ENCODE measurements at places on chromosomes 12 and 14.

DNA sequence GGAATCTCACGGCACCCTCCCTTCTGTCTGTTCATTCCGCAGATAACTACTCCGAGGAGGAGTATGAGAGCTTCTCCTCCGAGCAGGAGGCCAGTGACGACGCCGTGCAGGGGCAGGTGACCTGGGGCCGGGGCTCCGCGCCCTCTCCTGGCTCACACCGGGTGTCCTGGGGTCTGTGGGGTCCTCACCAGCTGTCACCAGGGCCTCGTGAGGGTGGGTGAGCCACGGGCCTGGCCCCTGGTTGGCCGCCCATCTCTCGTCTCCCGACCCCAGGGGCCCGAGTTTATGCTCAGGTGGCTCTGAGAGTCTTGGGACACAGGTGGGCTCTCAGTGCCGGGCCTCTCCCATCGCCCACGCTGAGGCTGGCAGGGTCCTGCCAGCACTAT is 30.3 kb upstream of the TEX22 start:
- DNase-seq, result no peak

DNA sequence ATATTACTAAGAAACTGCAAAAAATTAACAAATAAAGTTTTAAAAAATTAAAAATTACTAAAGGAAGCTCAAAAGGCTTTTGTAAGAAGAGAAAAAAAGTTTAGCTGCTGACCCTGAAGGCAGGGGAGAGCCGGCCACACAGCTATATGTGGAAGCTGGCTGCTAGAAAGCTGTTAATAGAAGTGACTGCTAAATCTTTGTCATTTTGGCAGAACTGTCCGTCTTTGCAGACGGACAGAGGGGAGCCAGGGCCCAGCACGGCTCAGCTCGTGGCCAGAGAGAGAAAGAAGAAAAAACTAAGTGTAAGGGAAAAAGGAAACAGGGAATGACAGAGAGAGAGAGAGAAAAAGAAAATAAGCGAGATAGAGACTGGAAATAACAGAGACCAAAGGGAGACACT is 27.9 kb downstream of the PRMT8 start:
- DNase-seq, result no peak

DNA sequence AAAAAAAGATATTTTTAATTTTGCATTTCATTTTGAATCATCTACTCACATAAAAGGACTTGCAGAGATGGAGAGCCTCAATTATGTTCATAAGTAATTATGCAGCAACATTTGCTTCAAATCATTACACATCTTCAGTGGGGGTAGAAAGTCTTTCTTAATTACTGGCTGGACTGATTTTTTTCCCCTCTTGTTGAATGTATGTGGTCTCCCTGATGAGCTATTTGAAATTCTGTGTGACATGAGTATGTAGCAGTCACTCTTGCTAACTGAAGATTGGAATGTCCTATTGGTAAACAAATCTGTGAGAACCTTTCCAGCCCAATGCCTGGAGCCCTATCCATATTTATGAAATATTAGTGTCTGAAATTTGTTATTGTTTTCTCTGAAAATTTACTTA is 139.8 kb downstream of the TMTC2 start:
- DNase-seq, result no peak

- no peak for DNase-seq
These were observed 8.0 kb downstream of the ASPG start for GRCh38 chr14:104093366-104094055.

GRCh38 chr12:130978785-130979184 is 25.1 kb downstream of the ADGRD1 start:
- DNase-seq, result peak; percentile 48

DNA sequence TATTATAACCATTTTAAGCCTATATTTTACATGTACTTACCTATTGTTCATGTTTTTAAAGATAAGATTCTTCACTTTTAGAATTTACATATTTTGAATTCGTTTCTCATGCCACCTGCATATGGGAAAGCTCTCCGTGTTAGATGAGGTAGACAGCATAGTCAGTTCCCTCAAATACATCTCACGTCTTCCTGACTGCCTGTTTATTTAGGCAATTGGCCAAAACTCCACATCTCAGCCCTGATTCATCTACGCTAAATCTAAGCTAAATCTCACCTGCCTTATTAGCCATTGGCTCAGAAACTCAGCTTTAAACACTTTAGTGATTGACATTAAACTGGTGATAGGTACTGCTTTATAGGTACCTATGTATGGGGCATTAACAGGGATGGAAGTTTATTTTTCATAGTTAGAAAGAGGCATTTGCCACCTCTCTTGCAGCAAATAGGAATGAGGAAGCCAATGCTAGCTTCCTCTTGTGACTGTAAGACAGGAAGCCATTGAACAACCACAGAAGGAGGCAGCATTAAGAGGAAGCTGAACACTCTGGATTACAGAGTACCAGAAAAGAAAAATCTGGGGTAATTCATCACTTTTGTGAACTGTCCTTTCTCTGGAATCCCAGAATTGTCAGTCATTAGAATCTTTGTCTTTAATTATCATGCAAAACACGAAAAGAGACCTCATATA is 111.9 kb downstream of the LRFN5 start:
- no peak for DNase-seq

GRCh38 chr12:93957870-93958269 is 190.5 kb upstream of the PLXNC1 start:
- DNase-seq, result no peak

DNA sequence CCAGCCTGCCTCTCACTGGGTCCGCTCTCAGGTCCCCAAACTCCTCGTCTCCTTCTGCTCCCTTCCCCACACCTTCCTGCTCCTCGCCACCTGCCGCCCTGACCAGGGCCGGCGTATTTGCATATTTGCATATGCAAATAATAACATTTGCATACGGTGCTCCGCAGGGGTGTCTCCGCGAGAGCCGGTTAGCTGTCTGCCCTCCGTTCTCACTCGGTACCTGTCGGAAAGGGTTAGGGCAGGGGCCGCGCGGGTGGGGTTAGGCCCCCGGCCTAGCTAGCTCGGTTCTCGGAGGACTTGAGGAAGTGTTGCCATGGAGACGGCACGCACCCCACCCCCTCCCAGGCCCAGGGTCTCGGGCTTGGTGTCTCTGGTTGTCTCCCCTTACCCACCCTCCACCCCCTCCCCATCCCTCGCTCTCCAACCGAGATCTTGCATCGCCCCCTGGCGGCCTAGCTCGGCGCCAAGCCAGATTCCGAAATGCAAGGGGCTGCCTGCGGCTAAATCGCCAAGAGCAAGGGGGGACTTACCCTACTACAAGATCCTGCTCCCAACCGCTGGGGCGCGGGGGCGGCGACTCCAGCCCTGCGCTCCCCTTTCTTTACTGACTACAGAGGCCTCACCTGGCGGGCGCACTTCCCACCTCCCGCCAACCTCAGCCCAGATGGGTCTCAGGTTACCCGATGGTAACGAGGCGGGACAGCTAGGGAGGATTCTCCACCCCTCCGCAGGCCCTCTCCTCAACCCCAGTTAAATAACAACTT is 8.1 kb downstream of the STAC3 start:
- peak; percentile 97 for DNase-seq

- DNase-seq, result no peak
These were observed 572 bp upstream of the ACSS3 start for GRCh38 chr12:81077329-81077685.

DNA sequence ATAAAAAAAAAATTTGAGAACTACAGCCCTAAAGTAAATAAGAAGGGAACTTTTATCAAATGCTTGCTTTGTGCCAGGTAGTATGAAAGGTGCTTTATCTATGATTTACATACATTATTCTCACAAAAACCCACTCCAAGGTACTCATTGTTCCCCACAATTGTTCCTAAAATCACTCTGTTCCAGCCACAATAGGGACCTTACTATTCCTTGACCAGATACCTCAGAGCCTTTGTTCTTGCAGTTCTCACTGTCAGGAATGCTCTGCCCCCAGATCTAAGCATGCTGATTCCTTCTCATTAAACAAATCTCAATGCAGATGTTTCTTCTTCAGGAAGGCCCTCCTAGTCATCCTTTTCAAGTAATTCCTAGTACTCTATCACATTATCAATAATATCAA is 60.2 kb downstream of the PPP1R12A start:
- DNase-seq, result no peak

GRCh38 chr12:122080149-122081082 is 1.9 kb downstream of the MLXIP start:
- no peak for DNase-seq

GRCh38 chr14:68726093-68726695 is 66.7 kb downstream of the ZFP36L1 start:
- no peak for DNase-seq

- DNase-seq, result no peak
These were observed 67.4 kb upstream of the OVCH1 start for GRCh38 chr12:29564925-29565324.

GRCh38 chr12:96448300-96448699 is 41.1 kb upstream of the CFAP54 start:
- DNase-seq, result no peak

DNA sequence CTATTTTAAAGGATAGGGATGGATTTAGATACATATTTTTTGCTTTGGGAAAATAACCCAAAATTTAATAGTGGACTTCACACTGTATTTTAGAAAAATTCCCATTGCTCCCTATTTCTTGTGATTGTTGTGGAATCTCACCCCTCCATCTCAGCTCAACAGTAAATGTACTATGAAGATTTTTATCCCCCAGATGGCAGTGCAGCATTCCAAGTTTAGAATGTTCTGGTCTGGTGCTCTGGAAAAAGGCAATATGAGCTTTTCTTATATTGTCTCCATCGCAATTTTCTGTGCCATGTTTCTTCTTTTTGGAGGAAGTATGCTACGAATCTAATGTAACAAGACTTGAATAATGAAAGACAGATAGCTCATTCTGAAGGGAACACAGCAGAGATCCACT is 471.7 kb upstream of the SYT1 start:
- DNase-seq, result peak; percentile 40

- no peak for DNase-seq
These were observed 5.9 kb downstream of the LRRC9 start for GRCh38 chr14:59925797-59926196.

GRCh38 chr12:113267621-113268020 is 46.4 kb downstream of the TPCN1 start:
- DNase-seq, result no peak

DNA sequence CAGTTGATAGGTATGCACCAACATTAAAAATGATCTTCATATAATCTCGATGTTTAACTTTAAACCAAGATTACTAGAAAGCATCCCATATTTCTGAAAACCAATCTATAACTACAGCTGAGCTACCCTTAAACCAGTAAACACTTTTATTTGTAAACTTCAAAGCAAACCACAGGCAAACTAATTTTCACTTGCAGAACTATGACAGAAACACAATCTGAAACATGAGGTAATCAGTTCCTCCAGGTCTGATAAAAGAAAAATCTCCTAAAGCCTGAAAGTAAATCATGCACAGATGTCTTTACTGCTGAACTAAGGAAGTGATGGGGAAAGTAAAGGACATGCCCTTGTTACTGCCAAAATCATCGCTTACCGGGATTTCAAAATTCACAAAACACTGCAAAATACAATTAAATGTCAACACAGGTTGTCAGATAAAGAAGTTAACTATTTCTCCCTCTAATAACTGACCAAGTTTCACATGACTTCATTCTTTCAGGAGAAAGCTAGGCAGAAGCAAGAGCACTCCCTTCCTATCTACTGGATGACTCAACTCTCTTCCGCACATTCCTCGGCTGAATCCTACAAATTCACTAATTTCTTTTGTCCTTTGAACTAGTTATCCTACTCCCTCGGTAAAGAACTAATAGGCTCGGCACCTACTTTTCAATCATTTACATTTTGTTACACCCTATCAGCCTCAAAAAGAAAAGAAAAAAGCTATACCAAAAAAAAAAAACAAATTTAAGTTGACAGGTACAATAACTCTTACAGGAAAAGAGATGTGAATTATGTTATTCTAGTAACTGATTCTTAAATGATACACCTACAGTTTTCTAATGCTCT is 1.4 kb downstream of the EEA1 start:
- peak; percentile 18 for DNase-seq

GRCh38 chr14:105184461-105184860 is 3.3 kb upstream of the NUDT14 start:
- no peak for DNase-seq

DNA sequence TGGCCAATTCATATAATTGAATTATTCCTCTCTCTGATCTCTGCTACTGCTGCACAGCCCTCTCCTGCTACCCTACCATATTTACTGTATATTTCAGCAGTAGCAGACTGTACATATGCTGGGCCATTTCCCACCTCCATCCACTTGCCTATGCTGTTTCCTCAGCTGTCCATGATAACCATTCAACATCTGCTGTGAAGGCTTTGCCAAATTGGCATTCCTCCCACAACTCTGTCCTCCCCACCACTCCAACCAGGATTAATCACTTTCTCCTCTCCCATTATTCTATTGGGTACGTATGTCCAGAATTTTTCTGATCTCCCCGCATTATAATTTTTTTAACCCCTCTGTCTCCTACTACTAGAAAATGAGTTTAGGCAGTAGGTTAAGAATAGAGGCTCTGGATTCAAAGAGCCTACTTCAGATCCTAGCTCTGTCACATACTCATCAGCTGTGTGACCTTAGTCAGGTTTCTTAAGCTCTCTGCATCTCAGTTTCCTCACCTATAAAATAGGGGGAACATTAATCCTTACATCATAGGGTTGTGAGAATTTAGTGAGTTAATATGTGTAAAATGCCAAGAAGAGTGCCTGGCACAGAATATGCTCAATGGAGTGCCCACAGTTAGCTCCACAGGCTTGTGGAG is 123.3 kb downstream of the KICS2 start:
- DNase-seq, result no peak

DNA sequence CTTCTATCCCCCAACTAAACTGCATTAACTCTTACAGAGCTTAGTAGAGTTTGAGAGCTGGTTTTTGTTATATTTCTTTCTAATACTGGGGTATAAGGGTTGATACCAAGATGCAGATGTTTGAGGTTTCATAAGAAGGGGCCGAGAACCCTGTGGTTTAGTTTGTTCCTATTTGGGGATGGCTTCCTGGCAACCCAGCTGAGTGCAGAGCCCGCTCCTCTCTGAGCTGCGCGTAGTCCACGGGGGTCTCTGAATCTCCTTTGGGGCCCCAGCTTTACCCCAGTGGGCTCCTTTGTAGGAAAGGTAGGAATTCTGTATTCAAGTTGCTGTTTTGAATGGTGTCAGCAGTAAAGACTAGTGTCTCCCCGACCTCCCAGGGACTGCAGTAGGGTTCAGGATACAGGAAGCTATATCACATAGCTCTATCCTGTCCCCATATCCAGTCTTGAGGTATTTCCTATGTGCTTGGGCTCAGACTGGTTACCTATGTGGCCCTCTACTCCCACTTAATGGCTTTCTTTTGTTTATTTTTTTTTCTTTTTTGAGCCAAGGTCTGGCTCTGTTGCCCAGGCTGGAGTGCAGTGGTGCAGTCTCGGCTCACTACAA is 25.4 kb downstream of the PLXNC1 start:
- peak; percentile 65 for DNase-seq

- no peak for DNase-seq
These were observed 87.9 kb downstream of the ATP23 start for GRCh38 chr12:58029260-58029659.

Measured in OCI-LY7 (cell line).